ENCODE measurements at places on chromosomes 12 and 14. TPM values are rescaled to one million over a fixed set of nuclear protein-coding genes. Genes with fewer than 3 reads are reported as not detected.

DNA sequence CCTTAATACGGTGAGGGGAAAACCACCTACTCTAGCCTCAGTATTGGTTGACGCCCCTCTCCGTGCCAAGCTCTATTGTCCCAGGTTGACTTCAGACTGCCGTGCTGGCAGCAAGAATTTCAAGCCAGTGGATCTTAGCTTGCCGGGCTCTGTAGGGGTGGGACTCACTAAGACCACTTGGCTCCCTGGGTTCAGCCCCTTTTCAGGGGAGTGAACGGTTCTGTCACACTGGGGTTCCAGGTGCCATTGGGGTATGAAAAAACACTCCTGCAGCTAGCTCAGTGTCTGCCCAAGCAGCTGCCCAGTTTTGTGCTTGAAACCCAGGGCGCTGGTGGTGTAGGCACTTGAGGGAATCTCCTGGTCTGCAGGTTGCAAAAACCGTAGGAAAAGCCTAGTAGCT is 107.1 kb downstream of the NUBPL start:
- no peak overlapping the region for H3K4me3 ChIP-seq
- no peaks in the 10 kb centered on the region for H3K27me3 ChIP-seq
- H3K27ac ChIP-seq = no peak overlapping the region

- H3K27me3 ChIP-seq = no peaks in the 10 kb centered on the region
- peak overlapping the region; percentile 99 for H3K4me3 ChIP-seq
- ATAC-seq = peak; percentile 68
- peaks cover 46% of the 10 kb centered on the region for H3K36me3 ChIP-seq
Observed at GRCh38 chr12:57740656-57741412, 2.3 kb upstream of the AGAP2 start.

DNA sequence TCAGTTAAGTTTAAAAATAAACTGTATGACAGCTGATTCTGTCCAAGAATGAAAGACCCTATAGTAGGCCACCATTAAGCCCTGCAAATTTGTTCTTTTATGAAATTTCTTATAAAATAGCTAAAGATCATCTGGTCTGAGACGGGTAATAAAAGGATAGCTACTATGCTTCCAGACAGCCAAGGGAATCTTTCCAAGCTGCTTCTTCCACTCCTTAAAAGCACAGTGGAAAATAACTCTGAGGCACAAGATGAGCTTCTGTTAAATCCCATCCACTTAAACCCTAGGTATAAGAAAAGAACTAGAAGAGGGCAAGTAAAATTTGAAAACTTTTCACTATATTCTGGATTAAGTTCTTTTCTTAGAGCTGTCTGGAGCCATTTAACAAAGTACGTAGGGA is 194.3 kb downstream of the CAPZA3 start:
- H3K4me1 ChIP-seq = no peaks in the 10 kb centered on the region
- H3K27me3 ChIP-seq = peaks cover 9% of the 10 kb centered on the region
- no peak overlapping the region for H3K27ac ChIP-seq
- no peak for ATAC-seq

- H3K4me3 ChIP-seq = peak overlapping the region; percentile 33
- H3K4me1 ChIP-seq = peaks cover 16% of the 10 kb centered on the region
- peaks cover 8% of the 10 kb centered on the region for H3K36me3 ChIP-seq
- no peaks in the 10 kb centered on the region for H3K27me3 ChIP-seq
- ATAC-seq = peak; percentile 67
Observed at GRCh38 chr12:116236148-116236731, 41.3 kb downstream of the MED13L start.

POTEG gene
- not detected for total RNA-seq

DHRS4L2 gene
- 17.9 TPM for total RNA-seq

- H3K4me3 ChIP-seq = no peak overlapping the region
- no peaks in the 10 kb centered on the region for H3K27me3 ChIP-seq
- no peaks in the 10 kb centered on the region for H3K36me3 ChIP-seq
- ATAC-seq = no peak
- H3K27ac ChIP-seq = no peak overlapping the region
- H3K4me1 ChIP-seq = no peaks in the 10 kb centered on the region
Observed at GRCh38 chr12:20631711-20632110, 63.4 kb upstream of the SLCO1C1 start.

GRCh38 chr12:49057888-49058287 is 2.7 kb downstream of the KMT2D start:
- H3K4me3 ChIP-seq = peak overlapping the region; percentile 96
- ATAC-seq = no peak
- peaks cover 60% of the 10 kb centered on the region for H3K36me3 ChIP-seq
- no peaks in the 10 kb centered on the region for H3K27me3 ChIP-seq
- H3K27ac ChIP-seq = peak overlapping the region; percentile 79
- H3K4me1 ChIP-seq = peaks cover 46% of the 10 kb centered on the region

GCH1 gene
- 36.3 TPM for total RNA-seq

DNA sequence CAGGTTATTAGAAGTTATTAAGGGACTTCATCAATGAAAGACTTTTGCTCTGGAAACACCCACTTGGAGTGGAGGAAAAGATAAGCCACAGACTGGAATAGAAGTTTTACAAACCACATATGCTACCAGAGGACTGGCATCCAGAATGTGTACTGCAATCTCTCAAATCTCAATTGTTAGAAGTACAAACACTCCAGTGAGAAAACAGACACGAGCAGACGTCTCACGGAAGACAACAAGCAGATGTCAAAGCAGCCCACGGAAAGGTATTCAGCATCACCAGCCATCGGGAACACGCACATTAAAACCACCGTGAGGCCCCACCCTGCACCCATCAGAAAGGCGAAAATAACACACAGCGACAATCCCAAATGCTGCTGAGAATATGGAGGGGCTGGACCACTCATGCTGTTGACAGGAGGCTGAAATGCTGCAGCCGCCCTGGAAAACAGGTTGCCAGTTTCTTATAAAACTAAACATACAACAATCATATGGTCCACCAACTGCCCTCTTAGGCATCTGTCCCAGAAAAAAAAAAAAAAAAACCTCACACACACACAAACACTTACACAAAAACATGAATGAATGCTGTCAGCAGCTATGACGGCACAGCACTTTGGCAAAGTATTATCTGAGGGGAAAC is 131.9 kb upstream of the SFSWAP start:
- no peak overlapping the region for H3K4me3 ChIP-seq
- no peak overlapping the region for H3K27ac ChIP-seq
- H3K4me1 ChIP-seq = no peaks in the 10 kb centered on the region
- H3K36me3 ChIP-seq = no peaks in the 10 kb centered on the region

DNA sequence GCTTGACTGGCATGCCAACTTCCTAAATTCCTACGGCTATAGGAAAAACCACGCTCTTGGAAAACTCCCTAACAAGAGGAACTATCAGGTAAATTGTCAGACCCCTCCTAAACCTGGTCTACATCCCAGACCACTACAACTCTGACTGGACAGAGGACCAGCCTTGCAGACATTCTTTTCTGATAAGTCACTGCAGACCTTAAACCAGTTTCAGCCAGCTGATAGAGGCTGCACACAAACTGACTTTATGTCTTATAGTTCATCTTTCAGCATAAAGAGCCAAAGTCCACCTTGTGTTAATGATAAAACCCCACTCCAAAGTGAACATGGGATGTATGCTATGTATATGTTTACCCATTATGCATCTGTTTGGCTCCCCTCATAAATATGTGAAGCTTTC is 166.6 kb downstream of the KTN1 start:
- no peak overlapping the region for H3K27ac ChIP-seq
- no peaks in the 10 kb centered on the region for H3K36me3 ChIP-seq
- H3K27me3 ChIP-seq = no peaks in the 10 kb centered on the region
- no peak for ATAC-seq
- H3K4me1 ChIP-seq = no peaks in the 10 kb centered on the region
- H3K4me3 ChIP-seq = no peak overlapping the region

DNA sequence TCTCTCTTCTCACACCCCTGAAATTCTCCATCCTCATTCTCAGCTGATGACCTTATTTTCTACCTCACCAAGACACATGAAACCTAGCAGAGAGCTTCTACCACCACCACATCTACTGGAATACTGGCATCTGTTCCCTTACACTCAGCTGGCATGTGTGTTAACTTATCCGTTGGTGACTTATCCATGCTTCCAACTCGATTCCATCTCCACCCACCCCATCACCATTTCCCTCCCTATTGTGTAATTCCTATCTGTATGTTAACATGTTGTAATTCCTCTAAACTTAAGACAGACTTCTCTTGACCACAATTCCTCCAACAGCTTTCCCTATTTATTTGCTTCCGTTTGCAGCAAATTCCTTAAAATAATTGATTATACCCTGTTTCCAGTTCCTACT is 15.4 kb downstream of the C1S start:
- no peak overlapping the region for H3K4me3 ChIP-seq
- peaks cover 9% of the 10 kb centered on the region for H3K4me1 ChIP-seq
- H3K27ac ChIP-seq = peak overlapping the region; percentile 20
- H3K27me3 ChIP-seq = peaks cover 4% of the 10 kb centered on the region

CLEC4E gene
- not detected for total RNA-seq

KRT77 gene
- not detected for total RNA-seq

GRCh38 chr12:98422812-98423211 is 92.6 kb upstream of the TMPO start:
- peaks cover under 1% of the 10 kb centered on the region for H3K27me3 ChIP-seq
- H3K27ac ChIP-seq = no peak overlapping the region
- no peaks in the 10 kb centered on the region for H3K4me1 ChIP-seq
- no peaks in the 10 kb centered on the region for H3K36me3 ChIP-seq
- no peak for ATAC-seq

- no peaks in the 10 kb centered on the region for H3K27me3 ChIP-seq
- peak overlapping the region; percentile 49 for H3K4me3 ChIP-seq
- peak overlapping the region; percentile 67 for H3K27ac ChIP-seq
- H3K36me3 ChIP-seq = no peaks in the 10 kb centered on the region
Observed at GRCh38 chr12:110563702-110564470, 19.2 kb downstream of the PPTC7 start.

TMEM132C gene
- not detected for total RNA-seq

GRCh38 chr14:56248442-56248841 is 130.2 kb downstream of the PELI2 start:
- H3K36me3 ChIP-seq = no peaks in the 10 kb centered on the region
- H3K4me1 ChIP-seq = no peaks in the 10 kb centered on the region
- H3K4me3 ChIP-seq = no peak overlapping the region
- no peaks in the 10 kb centered on the region for H3K27me3 ChIP-seq
- ATAC-seq = no peak
- no peak overlapping the region for H3K27ac ChIP-seq

FGF23 gene
- total RNA-seq = not detected

DNA sequence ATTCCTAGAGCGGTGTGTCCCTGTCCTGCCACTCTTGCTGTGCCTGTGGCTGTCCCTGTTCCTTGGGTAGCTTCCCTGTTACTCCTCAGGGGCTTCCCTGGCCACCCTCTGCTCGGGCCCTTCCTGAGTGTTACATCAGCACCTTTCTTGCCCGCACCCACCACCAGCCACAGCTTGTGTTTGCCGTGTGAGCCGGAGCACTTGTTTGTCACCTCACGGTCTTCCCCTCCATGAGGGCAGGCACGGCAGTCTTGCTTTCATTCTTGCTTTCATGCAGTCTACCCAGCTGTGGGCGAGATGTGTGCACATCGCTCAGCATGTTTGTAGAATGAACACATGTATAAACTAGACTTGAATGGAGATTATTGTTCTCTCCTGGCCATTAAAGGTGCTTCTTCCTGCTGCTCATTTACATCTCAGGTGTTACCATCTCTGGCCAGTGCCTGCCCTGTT is 42.0 kb downstream of the TRAF3 start:
- peaks cover 64% of the 10 kb centered on the region for H3K4me1 ChIP-seq
- peak overlapping the region; percentile 100 for H3K27ac ChIP-seq
- no peaks in the 10 kb centered on the region for H3K27me3 ChIP-seq
- ATAC-seq = peak; percentile 75
- peak overlapping the region; percentile 97 for H3K4me3 ChIP-seq

- no peaks in the 10 kb centered on the region for H3K27me3 ChIP-seq
- peaks cover 14% of the 10 kb centered on the region for H3K36me3 ChIP-seq
- H3K27ac ChIP-seq = no peak overlapping the region
- ATAC-seq = no peak
- peaks cover 4% of the 10 kb centered on the region for H3K4me1 ChIP-seq
- no peak overlapping the region for H3K4me3 ChIP-seq
Observed at GRCh38 chr12:132690112-132690511, 2.7 kb downstream of the PXMP2 start.

- ATAC-seq = no peak
- H3K27me3 ChIP-seq = no peaks in the 10 kb centered on the region
- peaks cover 7% of the 10 kb centered on the region for H3K36me3 ChIP-seq
- H3K27ac ChIP-seq = peak overlapping the region; percentile 33
- no peaks in the 10 kb centered on the region for H3K4me1 ChIP-seq
Observed at GRCh38 chr14:61065656-61066055, 84.6 kb downstream of the SLC38A6 start.

B4GALNT3 gene
- 3.5 TPM for total RNA-seq

DNA sequence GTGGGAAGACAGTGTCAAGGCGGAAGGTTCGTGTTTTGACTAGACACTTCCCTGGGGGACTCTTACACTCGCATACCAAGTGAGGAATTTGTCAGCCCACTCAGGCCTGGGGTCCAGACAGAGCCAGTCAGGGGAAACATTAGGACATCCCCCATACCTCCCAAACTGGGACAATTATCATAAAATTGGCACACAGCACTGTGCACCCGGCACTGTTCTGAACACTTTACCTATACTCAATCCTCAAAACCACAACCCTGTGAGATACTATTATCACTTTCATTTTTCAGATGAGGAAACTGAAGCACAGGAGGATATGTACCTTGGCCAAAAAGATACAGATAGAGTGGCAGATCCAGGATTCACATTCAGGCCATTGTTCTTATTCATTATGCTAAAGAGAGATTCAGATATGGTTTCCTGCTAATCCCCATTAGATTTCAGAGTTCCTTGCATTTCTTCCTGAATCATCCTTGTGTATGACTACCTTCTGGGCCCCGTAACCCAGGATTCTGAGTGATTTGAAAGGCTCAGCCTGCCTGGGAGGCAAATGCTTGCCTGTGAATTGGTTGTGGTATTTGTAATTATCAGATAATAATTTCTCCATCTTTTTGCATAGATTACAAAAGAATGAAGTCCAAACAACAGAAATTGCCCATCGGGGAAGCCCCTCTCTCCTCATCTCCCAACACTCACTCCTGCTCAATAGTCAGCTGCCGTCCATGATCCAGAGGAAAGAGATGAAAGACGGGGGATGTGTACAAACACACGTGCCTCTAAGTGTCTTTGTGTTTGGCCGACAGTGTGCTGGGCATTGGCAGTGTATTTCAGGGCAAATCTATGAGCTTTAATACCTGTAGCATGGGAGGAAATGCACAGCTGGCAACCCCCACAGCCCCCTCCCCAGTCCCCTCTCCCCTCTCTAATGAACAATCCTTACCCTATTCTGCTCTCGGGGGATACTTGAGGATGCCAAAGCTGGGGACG is 4.6 kb downstream of the TAC3 start:
- H3K27ac ChIP-seq = peak overlapping the region; percentile 1
- peak; percentile 84 for ATAC-seq
- peaks cover 19% of the 10 kb centered on the region for H3K27me3 ChIP-seq

LMO3 gene
- total RNA-seq = not detected

DNA sequence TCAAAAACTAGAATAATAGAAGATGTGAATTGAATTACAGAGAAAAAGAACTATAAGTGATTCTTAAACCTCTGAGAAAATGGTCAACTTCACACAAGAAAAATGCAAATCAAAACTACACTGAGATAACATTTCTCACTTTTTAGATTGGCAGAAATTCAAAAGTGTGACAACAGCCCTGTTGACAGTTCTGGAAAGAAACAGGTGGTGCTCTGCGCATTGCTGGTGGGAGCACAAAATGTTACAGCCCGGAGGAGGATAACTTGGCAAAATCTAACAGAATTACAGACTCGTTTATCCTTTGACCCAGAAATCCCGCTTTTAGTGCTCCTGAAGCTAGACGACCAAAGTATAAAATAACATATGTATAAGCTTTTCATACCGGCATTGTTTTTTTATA is 222.5 kb upstream of the CNTN1 start:
- H3K36me3 ChIP-seq = no peaks in the 10 kb centered on the region
- no peak overlapping the region for H3K4me3 ChIP-seq
- ATAC-seq = no peak
- H3K27ac ChIP-seq = no peak overlapping the region

AMN gene
- total RNA-seq = 2.1 TPM
